ENCODE measurements at places on chromosomes 3 and 15. TPM values are rescaled to one million over a fixed set of nuclear protein-coding genes. Genes with fewer than 3 reads are reported as not detected.

The GNAT1 gene
- not detected for total RNA-seq

The PAK6 gene
- 0.69 TPM for total RNA-seq

The FANCD2OS gene
- not detected for total RNA-seq

The TPRG1 gene
- 11.4 TPM for total RNA-seq

The KY gene
- not detected for total RNA-seq

The TBC1D2B gene
- total RNA-seq: 57.8 TPM

The ANKRD34C gene
- total RNA-seq: not detected

The ZIC1 gene
- total RNA-seq: not detected

The PIF1 gene
- 30.2 TPM for total RNA-seq

The TRIM71 gene
- total RNA-seq: 0.02 TPM

The ZNF654 gene
- total RNA-seq: 15.6 TPM

The FBN1 gene
- total RNA-seq: 0.52 TPM

The POPDC2 gene
- 2.1 TPM for total RNA-seq

The OIP5 gene
- 11.1 TPM for total RNA-seq

The DCLK3 gene
- not detected for total RNA-seq
